ENCODE measurements at places on chromosomes 3 and 15.
A peak's percentile ranks its signal among the peaks of the same experiment; 100 is the strongest.

DNA sequence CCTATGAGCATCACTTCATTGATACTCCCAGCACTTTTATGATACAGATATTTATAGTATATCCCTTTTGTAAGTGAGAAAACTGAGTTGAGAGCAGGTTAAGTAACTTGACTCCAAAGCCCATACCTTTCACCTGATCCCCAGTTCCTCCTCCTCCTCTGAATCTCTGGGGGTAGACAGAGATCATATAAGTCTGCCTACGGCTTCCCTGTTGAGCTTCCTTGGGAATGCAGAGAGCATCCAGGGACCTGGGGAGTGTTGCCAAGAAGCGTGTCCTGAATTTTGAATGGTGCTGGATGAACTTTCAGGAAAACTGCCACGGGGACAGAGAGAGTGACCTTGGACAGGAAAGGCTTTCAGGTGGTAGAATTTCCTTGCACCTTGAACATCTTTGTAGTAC, 268.5 kb downstream of the LRTM1 start:
- no peak for DNase-seq

DNA sequence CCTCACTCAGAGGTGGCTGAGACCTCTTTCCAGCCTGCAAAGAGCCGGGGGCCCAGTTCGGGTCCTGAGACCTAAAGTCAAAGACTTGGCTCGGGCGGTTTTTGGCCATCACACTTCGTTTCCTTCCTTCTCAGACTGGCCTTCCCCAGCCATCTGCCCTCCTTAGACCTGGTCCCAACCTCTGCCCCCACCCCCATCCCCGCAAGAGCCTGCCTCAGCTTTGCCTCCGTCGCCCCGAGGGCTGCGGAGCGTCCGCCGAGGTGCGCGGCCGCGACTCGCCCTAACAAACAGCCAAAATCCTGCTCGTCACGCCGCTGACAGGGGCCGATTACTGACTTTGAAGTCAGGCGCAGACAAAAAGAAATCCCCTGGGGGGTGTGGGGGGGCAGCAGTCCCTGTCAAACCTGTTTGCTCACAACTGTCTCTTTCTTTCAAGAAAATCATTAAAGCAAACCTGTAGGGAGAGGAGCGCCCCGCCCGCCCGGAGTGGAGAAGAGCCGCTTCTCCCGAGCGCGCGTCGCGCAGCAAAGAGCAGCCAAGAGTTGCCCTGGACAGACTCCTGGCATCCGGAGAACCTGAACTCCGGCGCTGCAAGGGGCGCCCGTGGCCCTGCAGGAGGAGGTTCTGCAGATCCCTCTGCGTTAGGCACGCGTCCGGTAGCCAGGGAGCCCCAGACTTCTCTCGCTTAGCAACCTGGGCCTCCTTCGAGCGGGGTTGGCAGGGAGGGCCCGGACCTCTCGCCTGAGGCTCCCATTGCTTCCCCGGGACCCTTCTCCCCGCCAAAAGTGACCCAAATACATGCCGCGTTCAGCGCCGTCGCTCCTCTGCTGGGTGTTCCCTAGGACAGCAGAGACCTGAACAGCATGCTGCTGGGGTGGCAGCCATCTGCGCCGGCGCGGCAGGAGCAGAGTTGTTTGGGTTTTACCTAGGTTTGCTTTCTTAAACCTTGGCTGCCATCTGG, 4.5 kb downstream of the SOX14 start:
- no peak for DNase-seq

GRCh38 chr3:16866571-16866970, 18.2 kb upstream of the PLCL2 start:
- DNase-seq = peak; percentile 63

DNA sequence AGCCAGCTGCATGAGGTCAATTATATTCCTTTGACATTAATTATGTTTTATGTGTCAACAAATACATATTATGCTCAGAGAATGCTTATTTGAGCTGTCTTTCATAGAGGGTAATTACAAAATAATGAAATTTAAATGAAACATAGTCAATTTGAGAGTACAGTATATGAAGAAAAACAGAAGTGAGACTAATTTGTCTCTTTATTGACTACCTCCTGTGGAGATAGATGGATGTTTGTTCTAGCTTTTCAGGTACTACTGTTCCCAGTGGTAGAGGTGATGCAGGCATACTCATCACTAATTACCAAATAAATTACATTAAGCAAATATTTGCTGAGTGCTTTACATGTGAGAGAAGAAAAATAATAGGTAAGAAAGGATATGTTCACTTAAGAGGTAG, 1129.6 kb downstream of the OTOL1 start:
- no peak for DNase-seq

DNA sequence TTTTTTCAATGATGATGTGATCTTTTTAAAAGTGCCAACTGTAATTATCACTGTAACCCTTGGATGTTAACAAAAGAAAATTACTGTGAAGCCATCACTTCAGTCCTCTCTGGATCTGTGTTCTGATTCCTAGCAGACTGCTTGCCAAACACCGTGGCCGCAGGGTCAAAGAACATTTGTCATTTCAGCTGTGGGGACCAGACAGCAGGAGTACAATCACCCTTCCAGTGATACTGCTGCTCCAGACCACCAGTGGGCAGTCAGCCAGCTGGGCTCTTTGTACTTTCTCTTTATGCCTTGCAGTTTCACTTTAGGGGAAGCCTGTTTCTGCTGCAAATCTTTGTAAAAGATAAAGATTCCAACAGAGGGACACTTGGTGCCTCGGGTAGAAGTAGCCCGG, 770.0 kb downstream of the GRM7 start:
- peak; percentile 79 for DNase-seq

DNA sequence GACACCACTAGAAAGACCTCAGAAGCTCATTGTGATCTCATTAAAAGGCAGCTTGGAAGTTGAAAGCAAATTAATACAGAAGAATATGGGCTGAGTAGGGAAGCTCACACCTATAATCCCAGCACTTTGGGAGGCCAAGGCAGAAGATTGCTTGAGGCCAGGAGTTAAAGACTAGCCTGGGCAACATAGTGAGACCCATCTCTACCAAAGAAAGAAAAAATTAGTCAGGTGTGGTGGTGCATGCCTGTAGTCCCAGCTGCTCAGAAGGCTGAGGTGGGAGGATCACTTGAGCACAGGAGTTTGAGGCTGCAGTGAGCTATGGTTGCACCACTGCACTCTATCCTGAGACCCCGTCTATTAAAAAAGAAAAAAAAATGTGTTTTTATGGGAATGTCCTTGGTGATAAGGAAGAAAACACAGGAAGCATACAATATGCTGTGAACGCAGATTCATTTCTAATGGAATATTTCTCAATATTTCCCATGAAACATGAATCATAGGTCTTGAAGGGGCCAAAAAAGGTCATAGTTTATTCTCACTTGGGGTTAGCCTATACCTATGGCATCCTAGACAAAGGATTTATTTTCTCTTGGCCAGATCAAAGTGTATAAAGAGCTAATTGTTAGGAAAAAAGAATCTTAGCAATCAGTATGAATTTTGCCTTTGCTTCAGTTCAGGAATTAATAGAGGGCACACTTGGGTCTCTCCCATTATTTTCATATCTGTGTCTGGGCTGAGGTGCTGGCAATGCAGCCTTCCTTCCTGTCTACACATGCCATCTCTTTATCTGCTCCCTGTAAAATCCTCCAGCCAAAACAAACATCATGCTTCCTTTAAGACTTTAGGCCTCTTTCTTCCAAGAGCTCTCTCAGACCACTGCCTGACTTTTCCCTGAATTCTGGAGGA, 98.2 kb downstream of the FNDC3B start:
- no peak for DNase-seq

DNA sequence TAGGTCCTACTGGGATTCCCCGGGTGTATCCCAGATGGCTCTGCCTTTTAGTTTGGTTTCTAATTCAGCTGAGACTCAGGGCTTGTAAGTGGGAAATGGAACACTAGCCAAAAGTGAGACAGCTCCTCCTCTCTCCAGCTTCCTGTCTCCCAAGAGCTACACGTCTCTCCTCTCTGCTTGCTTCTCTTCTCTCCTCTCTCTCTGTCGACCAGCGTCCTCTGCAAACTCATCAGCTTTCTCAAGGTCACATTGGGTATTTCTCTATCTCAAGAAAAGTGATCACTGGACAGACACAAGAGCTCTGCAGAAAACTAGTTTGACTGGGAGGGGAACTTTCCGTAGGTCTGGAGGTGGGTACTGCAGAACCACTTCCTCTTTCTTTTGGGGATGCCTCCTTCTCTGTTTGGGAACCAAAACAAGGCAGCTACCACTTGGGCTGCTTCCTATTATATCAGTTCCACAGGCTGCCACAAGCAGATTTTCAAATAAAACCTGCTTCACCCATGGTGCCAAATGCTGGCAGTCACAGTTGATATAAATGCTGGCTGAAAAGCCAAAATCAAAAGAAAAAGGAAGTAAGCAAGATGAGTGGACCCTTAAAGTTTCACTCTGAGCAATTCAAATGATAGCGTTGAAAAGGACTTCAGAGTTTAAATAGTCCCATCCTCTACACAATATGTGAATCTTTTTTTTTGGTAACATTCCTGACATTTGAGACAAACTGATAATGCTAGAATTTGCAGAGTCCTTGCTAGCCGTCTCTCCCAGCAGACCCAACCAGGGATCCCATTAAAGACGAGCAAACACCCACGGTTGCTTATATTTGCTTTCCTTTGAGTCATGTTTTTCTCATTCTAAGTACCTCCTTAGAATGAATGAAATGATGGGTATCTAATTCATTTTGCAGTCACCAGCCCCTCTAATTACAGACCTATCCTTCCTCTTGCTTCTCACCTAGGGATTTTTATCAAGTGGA, 7.2 kb upstream of the DYNC1LI1 start:
- peak; percentile 7 for DNase-seq

- peak; percentile 74 for DNase-seq
These were observed 63.7 kb upstream of the CRTC3 start for GRCh38 chr15:90465930-90466567.

DNA sequence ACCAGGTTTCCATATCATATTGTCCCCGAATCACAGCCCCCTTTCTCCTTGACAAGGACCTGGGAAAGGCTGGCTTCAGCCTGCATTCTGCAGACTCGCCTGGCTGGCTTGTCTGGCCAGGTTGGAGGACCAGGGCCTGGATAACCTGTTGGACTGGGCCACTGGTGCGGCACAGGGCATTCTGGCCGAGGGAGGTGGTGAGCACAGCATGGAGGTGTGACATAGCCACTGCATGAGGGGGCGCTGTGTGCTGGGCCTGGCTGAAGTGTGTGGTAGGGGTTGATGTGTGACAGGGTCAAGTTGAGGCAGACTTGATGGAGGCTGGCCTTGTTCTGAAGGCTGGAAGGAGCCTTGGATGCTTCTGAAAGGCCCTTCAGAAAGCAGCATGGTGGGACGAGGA, 2.9 kb downstream of the ESYT3 start:
- DNase-seq = no peak

GRCh38 chr15:58212909-58213526, 74.8 kb downstream of the AQP9 start:
- peak; percentile 46 for DNase-seq

DNA sequence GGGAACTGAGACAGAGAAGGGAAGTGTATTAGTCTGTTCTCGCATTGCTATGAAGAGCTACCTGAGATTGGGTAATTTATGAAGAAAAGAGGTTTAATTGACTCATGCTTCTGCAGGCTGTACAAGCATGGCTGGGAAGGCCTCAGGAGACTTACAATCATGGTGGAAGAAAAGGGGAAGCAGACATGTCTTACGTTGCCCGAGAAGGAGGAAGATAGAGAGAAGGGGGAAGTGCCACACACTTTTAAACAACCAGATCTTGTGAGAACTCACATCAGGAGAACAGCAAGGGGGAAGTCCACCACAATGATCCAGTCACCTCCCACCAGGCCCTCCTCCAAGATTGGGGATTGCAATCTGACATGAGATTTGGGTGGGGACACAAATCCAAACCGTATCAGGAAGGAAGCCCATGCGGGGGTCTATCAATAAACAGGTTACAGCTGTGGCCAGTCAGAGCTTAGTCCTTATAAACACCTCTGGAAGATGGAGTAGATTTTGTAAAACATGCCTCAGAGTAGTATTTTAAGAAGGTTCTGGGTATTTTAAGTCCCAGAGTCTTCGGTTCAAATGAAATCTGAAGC, 153.9 kb downstream of the GHSR start:
- no peak for DNase-seq

- DNase-seq = no peak
These were observed 441.2 kb downstream of the FHIT start for GRCh38 chr3:60809857-60810610.

All from astrocyte of the spinal cord (primary cell).